Panc1 (cell line): ENCODE measurements at places on chromosomes 3 and 15. TPM values are rescaled to one million over a fixed set of nuclear protein-coding genes. Genes with fewer than 3 reads are reported as not detected.

- no peaks in the 10 kb centered on the region for H3K27me3 ChIP-seq
- no peak for DNase-seq
- H3K4me1 ChIP-seq: no peaks in the 10 kb centered on the region
These were observed 233.4 kb downstream of the FEZF2 start for GRCh38 chr3:62139957-62140356.

DNA sequence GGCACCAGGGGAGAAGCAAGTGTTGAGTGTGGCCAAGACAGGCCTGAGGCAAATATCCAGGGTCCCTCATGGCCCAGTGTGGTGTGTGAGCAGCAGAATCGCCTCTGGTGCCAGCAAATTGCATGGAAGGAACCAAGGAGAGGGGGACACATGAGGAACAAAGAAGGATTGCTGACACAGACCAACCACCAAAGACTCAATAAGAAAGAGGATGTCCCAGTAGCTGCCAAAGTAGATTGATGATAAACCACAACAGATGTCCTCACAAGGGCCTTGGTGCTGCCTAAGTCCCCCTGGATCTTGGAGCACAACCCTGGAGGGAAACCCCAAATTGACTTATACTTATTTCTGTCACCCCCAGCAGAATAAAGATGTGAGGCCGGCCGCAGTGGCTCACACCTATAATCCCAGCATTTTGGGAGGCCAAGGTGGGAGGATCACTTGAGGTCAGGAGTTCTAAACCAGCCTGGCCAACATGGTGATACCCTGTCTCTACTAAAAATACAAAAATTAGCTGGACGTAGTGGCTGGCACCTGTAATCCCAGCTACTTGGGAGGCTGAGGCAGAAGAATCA is 10.6 kb downstream of the SRGAP3 start:
- no peaks in the 10 kb centered on the region for H3K36me3 ChIP-seq
- H3K27me3 ChIP-seq: no peaks in the 10 kb centered on the region
- DNase-seq: no peak
- no peak overlapping the region for H3K27ac ChIP-seq
- no peaks in the 10 kb centered on the region for H3K4me1 ChIP-seq

- H3K27me3 ChIP-seq: peaks cover 12% of the 10 kb centered on the region
- H3K36me3 ChIP-seq: no peaks in the 10 kb centered on the region
- no peaks in the 10 kb centered on the region for H3K4me1 ChIP-seq
These were observed 366.2 kb upstream of the ROPN1 start for GRCh38 chr3:124358156-124358555.

GRCh38 chr3:193086681-193087080 is 154.3 kb upstream of the PLAAT1 start:
- no peak for DNase-seq
- no peak overlapping the region for H3K27ac ChIP-seq
- no peaks in the 10 kb centered on the region for H3K27me3 ChIP-seq
- no peaks in the 10 kb centered on the region for H3K36me3 ChIP-seq
- H3K4me3 ChIP-seq: no peak overlapping the region

- H3K4me3 ChIP-seq: no peak overlapping the region
- H3K27me3 ChIP-seq: no peaks in the 10 kb centered on the region
- no peak overlapping the region for H3K27ac ChIP-seq
These were observed 50.7 kb upstream of the INSYN1 start for GRCh38 chr15:73803806-73804205.

The LRRC3B gene
- not detected for total RNA-seq

DNA sequence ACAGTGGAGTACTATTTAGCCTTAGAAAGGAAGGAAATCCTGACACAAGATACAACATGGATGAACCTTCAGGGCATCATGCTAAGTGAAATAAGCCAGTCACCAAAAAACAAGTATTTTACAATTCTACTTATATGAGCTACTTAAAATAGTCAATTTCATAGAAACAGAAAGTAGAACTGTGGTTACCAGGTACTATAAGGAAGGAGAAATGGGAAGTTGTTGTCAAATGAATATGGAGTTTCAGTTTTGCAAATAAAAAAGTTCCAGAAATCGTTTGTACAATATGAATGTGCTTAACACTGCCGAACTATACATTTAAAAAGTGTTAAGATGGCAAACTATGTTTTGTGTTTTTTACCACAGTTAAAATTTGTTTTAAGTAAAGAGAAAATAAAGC is 26.8 kb downstream of the TRANK1 start:
- no peaks in the 10 kb centered on the region for H3K4me1 ChIP-seq
- DNase-seq: no peak
- H3K27me3 ChIP-seq: no peaks in the 10 kb centered on the region
- no peak overlapping the region for H3K4me3 ChIP-seq
- H3K36me3 ChIP-seq: no peaks in the 10 kb centered on the region

GRCh38 chr3:194268654-194269512 is 82.2 kb downstream of the CPN2 start:
- peak overlapping the region; percentile 3; the same call in 1 of the 2 replicates for H3K27ac ChIP-seq
- H3K27me3 ChIP-seq: no peaks in the 10 kb centered on the region
- H3K4me1 ChIP-seq: peaks cover 23% of the 10 kb centered on the region
- no peak for DNase-seq
- no peak overlapping the region for H3K4me3 ChIP-seq
- no peaks in the 10 kb centered on the region for H3K36me3 ChIP-seq
